ENCODE measurements at places on chromosomes 4 and X.
A peak's percentile ranks its signal among the peaks of the same experiment; 100 is the strongest.

DNA sequence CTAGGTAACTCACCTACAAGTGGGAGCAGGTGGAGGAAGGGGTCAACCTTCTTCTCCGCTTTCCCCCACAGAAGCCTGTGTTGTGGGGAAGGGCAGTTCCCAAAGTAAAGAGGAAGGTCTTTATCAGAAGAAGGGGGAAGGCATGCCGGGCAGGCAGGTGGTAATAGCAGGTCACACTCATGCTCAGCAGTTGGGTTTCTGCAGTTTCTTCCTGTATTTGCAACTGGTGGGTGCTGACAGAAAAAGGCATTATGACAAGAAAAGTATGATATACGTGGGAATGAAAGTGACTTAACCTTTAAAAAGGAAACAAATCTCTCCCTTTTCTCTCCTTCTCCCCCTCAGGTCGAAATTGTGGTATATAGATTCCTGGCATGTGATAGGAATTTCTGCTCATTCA, 3.7 kb downstream of the MTMR1 start:
- no peak for DNase-seq

DNA sequence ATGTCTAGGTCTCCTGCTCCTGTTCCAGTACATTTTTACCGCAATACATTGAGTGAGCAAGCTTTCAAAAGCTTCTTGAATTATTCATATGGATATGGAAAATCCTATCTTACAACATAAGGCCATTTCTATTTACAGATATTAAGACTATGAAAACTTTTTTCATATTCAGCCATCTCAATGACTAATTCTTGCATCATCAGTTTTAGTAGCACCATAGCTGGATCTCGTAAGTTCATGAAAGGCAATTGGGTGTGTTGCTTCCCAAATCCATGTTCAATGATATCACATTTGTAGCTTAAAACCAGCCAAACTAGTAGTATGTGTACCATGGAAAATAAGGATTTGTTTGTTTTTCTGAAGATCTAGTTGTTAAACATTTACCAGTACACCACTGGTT, 118.3 kb upstream of the GABRA2 start:
- no peak for DNase-seq

- no peak for DNase-seq
Observed at GRCh38 chr4:52957220-52957686, 95.1 kb downstream of the RASL11B start.

- DNase-seq = no peak
Observed at GRCh38 chrX:110175696-110176095, 142.2 kb downstream of the AMMECR1 start.

DNA sequence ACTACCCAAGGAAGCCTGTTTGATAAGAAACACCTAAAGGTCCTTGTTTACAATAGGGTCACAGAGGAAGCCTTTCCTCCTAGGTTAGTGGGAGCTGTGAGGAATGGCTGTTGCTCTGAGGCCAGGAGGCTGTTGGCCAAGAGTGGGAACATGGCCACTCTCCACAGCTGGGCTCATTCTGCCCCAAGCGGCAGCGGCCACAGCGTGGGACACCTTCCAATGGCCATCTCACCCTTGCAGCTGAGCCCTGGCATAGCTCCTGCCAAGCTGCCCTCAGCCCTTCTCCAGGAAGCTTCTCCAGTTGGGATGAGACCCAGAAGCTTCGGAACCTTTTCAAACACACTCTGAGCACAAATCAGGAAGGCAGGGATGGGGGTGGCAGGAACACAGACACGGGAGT, 111.8 kb upstream of the MAP3K15 start:
- DNase-seq = no peak

DNA sequence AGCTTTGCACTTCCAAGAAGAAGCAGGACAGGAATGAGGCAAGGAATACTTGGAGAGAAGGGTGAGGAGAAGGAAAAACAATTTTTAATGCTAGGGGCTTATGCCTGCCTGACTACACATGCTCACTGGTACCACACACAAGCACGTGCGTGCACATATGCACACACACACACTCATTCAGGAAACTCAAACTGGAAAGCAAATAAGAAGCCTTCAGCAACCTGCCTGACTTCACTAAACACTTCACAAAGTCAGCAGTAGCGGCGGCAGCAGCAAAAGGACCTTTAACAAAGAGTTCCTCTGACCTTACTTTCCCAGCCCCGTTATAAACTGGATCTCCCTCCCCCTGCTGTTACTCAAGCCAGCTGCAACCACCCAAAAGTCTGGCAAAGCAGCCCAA, 3.3 kb downstream of the ZDHHC9 start:
- no peak for DNase-seq

DNA sequence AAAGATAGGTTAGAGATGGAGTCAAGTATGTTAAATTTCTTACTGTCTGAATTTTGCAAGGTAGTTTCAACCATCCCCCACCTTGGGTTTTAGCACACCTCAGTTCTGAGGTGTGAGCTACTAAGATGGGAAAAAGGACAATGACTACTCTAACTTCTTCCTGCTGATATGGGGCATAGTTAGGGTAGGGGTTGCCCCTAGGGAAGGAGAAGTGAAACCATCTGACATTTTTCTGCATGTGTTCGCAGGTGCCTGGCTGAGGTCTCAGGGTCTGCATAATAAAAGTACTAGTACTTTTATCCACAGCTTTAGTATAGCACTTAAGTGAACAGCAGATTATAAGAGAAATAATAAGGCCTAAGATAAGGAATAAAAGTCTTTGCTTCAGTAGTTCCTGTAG, 129.5 kb upstream of the CYSLTR1 start:
- no peak for DNase-seq

GRCh38 chr4:86769794-86770193, 79.4 kb downstream of the SLC10A6 start:
- no peak for DNase-seq

DNA sequence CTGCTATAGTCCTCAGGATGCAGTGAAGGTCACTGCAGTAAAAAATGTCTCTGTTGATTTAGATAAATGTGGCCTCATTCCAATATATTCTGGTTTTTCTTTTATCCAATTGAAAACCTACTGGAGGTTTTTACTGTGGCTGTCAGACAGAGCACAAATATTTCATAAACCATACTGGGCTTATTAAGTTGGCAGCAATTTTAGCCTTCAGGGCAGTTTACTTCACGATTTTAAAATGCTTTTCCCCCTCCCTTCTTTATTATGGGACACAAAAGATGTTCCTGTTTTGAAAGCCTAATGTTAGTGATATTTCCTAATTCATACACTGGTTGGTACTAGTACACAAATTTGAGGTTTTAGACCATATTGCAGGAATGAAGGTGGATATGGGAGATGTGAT, 939.4 kb downstream of the C4orf33 start:
- no peak for DNase-seq

DNA sequence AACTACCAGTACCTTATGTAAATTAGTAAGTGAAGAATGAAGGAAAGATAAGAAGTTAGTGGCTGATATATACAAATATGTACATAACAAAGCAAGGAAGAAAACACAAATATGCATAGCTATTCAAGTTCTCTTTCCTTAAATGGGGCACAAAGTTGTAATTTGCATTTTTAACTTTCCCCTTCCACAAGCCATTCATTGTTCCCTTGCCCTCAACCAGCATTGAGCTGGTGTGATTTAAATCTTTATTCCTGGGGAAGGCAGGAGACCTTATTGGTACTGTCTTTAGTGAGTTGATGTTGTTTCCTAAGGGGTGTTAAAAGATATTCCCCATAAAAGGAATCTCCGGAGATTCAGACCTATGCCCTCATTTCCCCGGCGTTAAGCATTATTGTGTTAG, 735.3 kb downstream of the PCDH18 start:
- no peak for DNase-seq

DNA sequence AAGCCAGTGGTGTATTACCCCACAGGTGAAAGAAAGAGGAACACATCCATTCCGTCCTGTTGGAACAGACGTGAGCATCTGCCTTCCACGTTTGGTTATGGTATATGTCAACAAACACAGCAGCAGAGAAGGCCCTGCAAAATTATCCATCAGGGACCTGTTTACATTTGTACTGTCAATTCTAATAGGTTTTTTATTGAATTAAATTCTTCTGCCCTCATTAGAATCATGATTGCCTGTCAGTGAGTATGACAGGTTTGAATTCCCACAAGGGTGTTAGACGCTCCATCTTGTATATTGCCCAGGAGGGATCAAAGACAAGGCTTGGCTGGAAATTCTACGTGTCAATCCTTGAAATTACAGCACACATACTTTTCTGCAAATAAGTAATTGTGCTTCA, 339.9 kb upstream of the NOCT start:
- no peak for DNase-seq

GRCh38 chrX:38804682-38805431, 3.6 kb downstream of the MID1IP1 start:
- DNase-seq = peak; percentile 4

- no peak for DNase-seq
Observed at GRCh38 chr4:37001688-37002436, 242.7 kb upstream of the NWD2 start.

DNA sequence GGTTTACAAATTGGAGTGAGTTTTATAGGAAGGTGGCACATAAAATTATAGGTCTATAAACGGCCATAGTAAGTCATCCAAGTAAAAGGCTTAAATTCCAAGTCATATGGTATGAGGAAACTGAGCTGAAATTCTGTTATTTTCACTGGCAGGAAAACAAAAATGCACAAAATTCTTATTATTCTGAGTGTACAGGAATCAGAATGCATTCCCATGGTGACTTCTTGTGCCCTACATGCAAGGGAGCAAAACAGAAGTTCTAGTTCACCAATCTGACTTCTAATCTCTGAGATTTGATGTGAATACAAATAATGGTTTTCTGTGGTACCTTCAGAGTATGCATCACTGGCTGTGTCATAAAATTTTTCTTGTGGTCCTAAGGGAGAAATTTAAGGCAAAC, 102.9 kb downstream of the CLCN4 start:
- no peak for DNase-seq

DNA sequence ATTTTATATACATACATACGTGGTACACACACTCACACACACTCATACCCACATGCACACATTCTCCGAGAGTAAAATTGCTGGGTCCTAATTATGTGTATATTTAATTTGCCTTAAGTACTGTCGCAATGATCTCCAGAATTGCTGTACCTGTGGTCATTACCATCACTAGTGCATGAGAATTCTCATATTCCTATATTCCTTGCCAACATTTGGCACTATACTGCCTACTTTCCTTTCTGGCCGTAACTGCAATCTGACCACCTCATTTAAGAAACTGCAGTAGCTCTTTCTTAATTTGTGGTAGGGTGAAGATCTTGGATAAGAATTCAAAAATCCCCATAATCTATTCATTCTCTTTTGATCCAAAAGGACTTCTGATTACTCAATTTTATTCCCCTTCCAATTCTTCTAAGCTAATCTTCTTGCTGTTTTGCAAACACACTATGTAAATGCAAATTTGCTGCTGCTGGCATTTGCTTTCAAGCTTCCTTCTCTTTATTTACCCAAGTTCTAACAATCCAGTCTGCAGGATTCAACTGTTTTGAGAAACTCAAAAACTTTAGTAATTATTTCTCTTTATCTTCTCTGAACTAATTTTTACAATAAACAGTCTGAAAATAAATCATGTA, 45.1 kb downstream of the ASIC5 start:
- no peak for DNase-seq

DNA sequence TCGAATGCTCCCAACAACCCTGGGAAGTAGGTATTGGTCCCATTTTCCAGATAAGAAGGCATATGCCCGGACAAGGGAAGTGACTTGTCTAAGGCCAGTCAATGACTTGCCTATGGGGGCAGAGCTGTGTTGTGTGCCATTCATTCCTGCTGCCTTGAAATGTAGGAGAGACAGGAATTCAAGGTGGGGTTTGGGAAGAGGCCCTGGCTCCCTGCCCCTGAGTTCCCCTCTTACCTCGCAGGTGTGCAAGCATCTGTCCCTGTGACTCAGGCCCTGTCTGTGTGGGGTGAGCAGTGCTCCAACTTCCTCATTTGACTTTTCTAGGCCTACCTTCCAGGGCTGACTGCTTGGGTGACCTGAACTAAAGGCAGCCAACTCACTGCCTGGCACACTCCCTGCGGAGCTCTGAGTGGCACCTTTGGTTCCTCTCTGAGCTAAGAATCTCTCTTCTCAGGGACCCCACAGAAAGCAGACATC, 5.1 kb downstream of the EFNB1 start:
- no peak for DNase-seq

GRCh38 chr4:87823724-87824123, 9.0 kb upstream of the MEPE start:
- no peak for DNase-seq
